ENCODE measurements at places on chromosomes 12 and 14.

GRCh38 chr14:88852632-88853031, 28.2 kb downstream of the TTC8 start:
- no peak overlapping the region for H3K27ac ChIP-seq
- no peak overlapping the region for H3K4me3 ChIP-seq
- peaks cover 6% of the 10 kb centered on the region for H3K36me3 ChIP-seq
- H3K27me3 ChIP-seq, result no peaks in the 10 kb centered on the region

DNA sequence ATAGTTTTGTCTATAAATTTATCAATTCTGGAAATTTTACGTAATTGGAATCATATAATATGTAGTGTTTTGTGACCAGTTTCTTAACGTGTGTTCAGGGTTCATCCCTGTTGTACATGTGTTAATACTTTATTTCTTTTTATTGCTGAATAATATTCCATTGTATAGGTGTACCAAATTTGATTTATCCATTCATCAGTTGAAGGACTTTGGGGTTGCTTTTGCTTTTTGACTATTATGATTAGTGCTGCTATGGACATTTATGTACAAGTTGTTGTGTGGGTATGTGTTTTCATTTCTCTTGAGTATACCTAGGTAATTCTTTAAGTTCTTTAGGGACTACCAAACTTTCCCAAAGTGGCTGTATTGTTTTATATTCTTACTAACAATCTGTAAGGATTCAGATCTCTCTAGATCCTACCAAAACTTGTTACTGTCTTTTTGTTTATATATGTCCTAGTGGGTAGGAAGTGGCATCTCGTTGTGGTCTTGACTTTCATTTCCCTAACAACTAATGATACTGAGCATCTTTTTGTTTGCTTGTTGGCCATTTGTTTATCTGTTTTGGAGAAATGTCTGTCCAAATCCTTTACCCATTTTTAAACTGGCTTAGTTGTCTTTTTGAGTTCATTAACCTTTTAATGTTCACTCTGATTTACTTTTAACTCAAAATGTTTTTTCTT, 14.9 kb downstream of the VRK1 start:
- no peak overlapping the region for H3K4me3 ChIP-seq
- H3K4me1 ChIP-seq, result no peaks in the 10 kb centered on the region
- no peaks in the 10 kb centered on the region for H3K36me3 ChIP-seq

- H3K36me3 ChIP-seq, result no peaks in the 10 kb centered on the region
- H3K4me3 ChIP-seq, result peak overlapping the region; percentile 73
- peaks cover 48% of the 10 kb centered on the region for H3K4me1 ChIP-seq
- peak; percentile 92 for DNase-seq
- peak overlapping the region; percentile 96 for H3K27ac ChIP-seq
- no peaks in the 10 kb centered on the region for H3K27me3 ChIP-seq
Observed at GRCh38 chr12:95216711-95217376, 423 bp downstream of the FGD6 start.

GRCh38 chr12:128536810-128537209, 269.8 kb downstream of the TMEM132C start:
- H3K4me3 ChIP-seq, result no peak overlapping the region
- no peaks in the 10 kb centered on the region for H3K4me1 ChIP-seq
- DNase-seq, result no peak
- no peak overlapping the region for H3K27ac ChIP-seq

- no peak overlapping the region for H3K27ac ChIP-seq
- H3K4me1 ChIP-seq, result no peaks in the 10 kb centered on the region
- no peaks in the 10 kb centered on the region for H3K27me3 ChIP-seq
- no peak overlapping the region for H3K4me3 ChIP-seq
- no peak for DNase-seq
Observed at GRCh38 chr14:51873221-51873893, 12.9 kb downstream of the GNG2 start.

DNA sequence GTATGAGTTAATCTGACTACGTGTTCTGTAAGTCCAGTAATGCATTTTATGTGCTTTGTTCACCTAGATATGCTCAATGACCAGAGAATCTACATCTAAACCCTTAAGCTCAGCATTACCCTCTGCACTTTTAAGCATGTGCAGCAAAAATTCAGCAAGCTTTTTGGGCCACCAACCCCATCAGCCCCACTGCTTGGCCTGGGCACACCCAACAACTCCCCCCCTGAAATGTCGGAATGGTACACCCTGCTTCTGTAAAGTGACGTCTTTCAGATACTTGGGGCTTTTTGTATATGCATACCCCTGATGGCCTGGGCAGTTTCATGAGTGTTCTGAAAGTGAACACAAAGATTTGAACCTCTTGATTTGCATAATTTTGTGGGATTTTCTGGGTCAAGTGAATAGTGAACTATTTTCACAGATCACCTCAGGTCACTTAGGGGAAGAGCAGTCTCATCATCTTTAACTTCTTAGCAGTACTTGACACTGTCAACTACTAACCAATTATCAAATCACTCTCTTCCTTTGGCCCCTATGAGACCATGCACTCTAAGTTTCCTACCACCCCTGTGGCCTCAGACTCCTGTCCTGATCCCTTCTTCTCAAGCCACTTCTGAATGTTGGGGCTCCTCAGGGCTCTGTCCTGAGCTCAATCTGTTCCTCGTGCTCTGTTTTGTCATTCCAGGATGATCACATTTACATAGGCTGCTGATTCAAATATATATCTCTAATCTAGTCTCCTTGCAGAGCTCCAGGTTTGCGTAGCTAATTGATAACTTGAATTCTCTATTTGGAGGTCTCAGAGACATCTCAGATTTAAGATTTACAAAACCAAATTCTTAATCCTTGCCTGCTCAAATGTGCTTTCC, 36.3 kb upstream of the PPM1A start:
- H3K27ac ChIP-seq, result no peak overlapping the region
- no peak overlapping the region for H3K4me3 ChIP-seq
- H3K27me3 ChIP-seq, result no peaks in the 10 kb centered on the region
- DNase-seq, result no peak
- peaks cover 34% of the 10 kb centered on the region for H3K4me1 ChIP-seq
- H3K36me3 ChIP-seq, result no peaks in the 10 kb centered on the region

DNA sequence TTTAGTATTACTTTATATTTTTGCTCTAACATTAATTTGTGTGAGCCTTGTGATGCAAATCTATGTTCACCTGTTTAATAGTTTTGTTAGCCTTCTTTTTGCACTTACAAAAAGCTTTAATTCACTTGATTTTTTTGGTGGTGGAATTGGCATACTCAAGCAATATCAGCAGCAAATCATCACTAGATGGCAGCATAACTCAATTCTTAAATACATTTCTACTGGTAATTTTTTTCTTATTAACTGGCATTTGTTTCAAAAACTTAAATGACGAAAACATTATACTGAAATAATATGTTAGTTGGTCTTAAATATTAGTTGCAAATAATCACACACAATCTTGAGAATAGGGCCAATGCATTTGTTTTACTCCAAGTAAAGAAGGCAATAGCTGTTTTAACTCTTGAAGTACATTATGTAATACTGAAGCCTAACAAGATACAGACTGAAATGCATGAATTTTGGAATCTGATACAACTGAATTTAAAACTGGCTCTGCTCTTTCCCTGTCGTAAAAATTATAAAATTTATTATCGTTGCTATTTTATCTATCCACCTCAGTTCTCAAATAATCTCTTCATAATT, 151.5 kb downstream of the ATXN7L3B start:
- no peak overlapping the region for H3K4me3 ChIP-seq
- H3K27me3 ChIP-seq, result no peaks in the 10 kb centered on the region
- H3K27ac ChIP-seq, result no peak overlapping the region
- H3K36me3 ChIP-seq, result no peaks in the 10 kb centered on the region

GRCh38 chr12:4530982-4531586, 7.6 kb upstream of the RAD51AP1 start:
- H3K36me3 ChIP-seq, result peaks cover 5% of the 10 kb centered on the region
- H3K27me3 ChIP-seq, result no peaks in the 10 kb centered on the region
- H3K4me1 ChIP-seq, result no peaks in the 10 kb centered on the region

DNA sequence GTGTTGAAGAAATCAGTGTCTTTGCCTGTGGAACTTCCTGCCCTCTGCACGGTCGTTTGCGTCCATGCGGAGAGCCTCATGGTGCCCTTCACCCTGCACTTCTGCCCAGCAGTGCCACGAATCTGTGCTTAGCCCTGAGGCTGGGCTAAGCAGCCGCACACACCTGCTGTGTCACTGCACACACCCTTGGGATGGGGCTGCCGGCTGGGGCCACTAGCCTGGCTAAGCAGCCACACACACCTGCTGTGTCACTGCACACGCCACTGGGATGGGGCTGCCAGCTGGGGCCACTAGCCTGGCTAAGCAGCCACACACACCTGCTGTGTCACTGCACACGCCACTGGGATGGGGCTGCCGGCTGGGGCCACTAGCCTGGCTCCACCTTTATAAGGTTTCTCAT, 188.5 kb downstream of the KIF26A start:
- DNase-seq, result no peak
- no peaks in the 10 kb centered on the region for H3K4me1 ChIP-seq
- no peaks in the 10 kb centered on the region for H3K27me3 ChIP-seq

DNA sequence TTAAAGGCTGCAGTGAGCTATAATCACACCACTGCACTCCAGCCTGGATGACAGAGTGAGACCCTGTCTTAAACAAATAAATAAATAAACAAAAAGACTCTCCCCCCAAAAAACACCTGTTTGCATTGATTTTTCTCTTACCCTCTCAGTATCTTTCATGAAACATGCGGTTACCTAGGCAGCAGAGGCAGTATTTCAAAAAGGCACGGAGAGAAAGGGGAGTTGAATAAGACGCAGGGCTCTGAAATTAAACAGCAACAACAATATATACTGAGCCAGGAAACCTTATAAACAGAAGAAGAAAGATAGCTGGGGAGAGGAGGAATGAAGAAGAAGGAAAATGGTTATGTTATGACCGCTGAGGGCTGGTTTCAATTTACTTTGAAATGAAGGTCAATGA, 277.6 kb downstream of the BTG1 start:
- no peak for DNase-seq
- no peak overlapping the region for H3K27ac ChIP-seq
- H3K36me3 ChIP-seq, result no peaks in the 10 kb centered on the region

DNA sequence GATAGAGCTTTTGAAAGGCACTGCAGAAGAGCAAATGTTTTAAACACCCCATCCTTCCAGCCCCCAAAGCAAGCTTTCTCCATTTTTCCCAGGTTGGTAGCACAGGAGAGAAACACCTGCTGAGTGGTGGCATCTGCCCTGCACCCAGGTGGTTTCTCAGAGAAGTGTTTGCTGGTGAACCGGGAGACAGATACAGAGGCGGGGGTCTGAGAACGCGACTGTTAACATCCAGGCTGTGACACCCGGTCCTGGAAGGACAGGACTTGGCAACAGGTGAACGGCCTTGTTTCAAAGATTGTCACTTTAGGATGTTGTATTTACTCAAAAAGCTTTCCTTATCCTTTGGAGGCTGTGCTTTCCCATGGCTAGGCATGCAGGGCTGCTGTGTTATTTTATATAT, 18.5 kb downstream of the MMAB start:
- H3K4me1 ChIP-seq, result no peaks in the 10 kb centered on the region
- no peak overlapping the region for H3K4me3 ChIP-seq
- no peak for DNase-seq
- H3K27me3 ChIP-seq, result peaks cover 38% of the 10 kb centered on the region
- H3K27ac ChIP-seq, result no peak overlapping the region

Measured in esophagus muscularis mucosa (tissue), 4 donors.